ENCODE measurements at places on chromosomes 16 and 17. TPM values are rescaled to one million over a fixed set of nuclear protein-coding genes. Genes with fewer than 3 reads are reported as not detected.

HOXB4 gene
- 2.2 TPM for total RNA-seq

ZP2 gene
- total RNA-seq = not detected

ITGB3 gene
- 14.6 TPM for total RNA-seq

NUFIP2 gene
- total RNA-seq = 46.2 TPM

GRCh38 chr16:81818568-81818896 lies 39.4 kb downstream of the PLCG2 start:
- DNase-seq = no peak

- DNase-seq = no peak
Observed at GRCh38 chr17:74394275-74394950, 27.1 kb downstream of the GPR142 start.

- no peak for DNase-seq
Observed at GRCh38 chr16:2529061-2529931, 1.9 kb downstream of the CEMP1 start.

DNA sequence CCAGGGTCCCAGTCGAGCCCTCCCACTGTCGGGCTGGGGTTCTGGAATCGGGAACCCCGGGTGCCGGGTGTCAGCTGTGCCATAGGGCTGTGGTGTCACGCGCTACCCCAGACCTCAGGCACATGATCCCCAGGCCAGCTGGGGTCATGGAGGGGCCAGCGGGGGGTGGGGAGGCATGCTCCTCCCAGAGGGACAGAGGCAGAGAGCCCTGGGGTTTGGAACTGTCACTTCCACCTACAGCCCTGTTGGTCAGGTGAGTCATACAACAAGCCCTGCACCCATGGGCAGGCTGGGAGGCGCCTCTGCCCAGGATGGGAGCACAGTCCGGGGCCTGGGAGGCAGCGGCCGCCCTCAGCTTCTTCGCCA lies 63.0 kb downstream of the BAIAP2 start:
- DNase-seq = no peak

DNA sequence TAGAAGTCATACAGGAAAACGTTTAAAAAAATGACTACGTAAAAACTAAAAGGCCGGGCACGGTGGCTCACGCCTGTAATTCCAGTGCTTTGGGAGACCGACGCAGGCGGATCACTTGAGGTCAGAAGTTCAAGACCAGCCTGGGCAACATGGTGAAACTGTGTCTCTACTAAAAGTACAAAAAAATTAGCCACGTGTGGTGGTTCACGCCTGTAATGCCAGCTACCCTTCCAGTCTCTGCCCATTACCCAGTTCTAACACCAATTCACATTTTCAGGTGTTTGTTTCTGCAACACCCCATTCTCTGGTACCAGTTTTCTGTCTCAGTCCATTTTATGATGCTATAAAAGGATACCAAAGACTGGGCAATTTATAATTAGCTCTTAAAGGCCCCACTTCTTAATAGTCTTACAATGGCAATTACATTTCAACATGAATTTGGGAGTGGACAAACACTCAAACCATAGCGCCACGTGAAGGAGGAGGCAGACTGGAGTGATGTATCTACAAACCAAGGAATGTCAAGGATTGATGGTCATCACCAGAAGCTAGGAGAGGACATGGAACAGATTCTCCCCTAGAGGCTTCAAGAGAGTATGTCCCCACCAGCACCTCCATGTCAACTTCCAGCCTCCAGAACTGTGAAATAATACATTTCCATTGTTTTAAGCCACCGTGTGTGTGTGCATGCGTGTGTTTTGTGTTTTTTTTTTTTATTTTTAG lies 791 bp upstream of the C17orf75 start:
- no peak for DNase-seq

GRCh38 chr16:84351630-84352029 lies 16.7 kb upstream of the ATP2C2 start:
- no peak for DNase-seq
